Activated CD4-positive, alpha-beta T cell treated with anti-CD3 and anti-CD28 coated beads, Interleukin-2, amount 50 U/mL, for 1 hour (primary cell): ENCODE measurements at places on chromosomes 2 and 18.

GRCh38 chr2:24875272-24875671, 44.8 kb downstream of the ADCY3 start:
- no peak for DNase-seq

- DNase-seq = no peak
Measured at GRCh38 chr2:149005471-149006077, 32.9 kb upstream of the LYPD6B start.

DNA sequence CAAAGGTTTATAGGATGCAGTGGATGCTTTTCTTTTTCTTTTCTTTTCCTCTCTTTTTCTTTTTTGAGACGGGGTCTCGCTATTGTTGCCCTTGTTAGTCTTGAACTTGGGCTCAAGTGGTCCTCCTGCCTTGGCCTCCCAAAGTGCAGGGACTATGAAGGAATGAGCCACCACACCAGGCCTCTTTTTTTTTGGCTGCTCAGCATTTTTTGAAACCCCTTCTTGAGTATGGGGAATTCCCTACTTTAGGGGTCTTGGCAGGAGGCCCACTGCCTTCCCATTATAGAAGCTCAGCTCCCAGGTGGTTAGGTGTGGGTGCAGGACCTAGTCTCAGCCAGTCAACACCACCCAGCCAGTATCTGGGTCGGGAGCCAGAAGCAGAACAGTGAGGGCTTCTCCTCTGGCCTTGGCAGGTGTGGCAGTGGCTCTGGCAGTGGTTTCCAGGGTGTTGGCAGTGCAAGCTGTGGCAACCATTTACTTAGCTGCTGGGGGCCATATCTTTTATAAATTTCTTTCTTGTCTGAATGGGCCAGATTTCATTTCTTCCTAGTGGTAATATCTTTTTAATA, 51.4 kb upstream of the ACYP2 start:
- no peak for DNase-seq

- no peak for DNase-seq
Measured at GRCh38 chr2:181528441-181528840, 71.3 kb downstream of the ITGA4 start.

GRCh38 chr2:141386168-141386567, 744.6 kb downstream of the LRP1B start:
- no peak for DNase-seq

DNA sequence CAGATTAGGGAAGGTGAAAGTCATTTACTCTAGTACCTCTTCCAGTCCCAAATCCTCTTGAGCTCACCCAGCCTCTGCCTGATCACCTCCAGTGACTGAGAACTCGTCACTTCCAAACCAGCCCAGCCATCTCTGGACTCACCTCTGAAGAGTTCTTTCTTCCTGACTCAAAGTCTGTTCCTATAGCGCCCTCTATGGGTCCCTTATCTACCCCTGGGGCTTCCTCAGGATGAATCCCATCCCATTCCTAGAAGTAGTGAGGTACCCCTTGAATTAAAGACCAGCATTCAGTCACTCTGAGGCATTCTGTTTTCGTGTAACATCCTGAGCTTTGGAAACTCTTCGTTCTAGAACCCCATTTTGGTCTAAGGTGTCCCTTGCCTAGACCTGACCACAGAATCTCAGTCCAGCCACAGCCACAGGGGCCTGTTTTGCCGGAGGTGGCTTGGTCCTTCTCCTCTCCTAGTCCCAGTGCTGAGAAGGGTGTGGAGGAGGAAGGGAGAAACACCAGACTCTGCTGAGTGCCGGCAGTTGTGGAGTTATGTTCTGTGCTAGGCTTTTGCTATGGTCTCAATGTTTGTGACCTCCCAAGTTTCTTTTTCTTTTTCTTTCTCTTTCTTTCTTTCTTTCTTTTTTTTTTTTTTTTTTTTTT, 32.7 kb downstream of the SIX3 start:
- no peak for DNase-seq

- no peak for DNase-seq
Measured at GRCh38 chr2:46563186-46563585, 83.8 kb downstream of the TMEM247 start.

DNA sequence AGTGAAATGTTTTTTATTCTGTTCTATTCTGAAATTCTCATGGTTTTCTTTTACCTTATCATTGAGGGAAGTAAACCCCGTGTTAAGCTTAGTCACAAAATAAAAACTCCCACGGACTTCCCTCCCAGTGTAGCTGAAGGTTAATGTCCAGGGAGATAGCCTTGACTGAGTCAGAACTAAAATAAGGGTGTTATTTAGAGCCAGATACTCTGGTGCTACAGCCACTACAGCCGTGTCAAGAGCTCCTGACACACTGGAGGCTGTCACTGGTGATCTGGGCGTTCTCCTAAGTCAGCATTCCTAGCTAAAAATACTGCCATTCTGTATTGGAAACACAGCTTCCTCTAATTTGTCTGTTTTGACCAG, 82.0 kb upstream of the RANBP2 start:
- no peak for DNase-seq

DNA sequence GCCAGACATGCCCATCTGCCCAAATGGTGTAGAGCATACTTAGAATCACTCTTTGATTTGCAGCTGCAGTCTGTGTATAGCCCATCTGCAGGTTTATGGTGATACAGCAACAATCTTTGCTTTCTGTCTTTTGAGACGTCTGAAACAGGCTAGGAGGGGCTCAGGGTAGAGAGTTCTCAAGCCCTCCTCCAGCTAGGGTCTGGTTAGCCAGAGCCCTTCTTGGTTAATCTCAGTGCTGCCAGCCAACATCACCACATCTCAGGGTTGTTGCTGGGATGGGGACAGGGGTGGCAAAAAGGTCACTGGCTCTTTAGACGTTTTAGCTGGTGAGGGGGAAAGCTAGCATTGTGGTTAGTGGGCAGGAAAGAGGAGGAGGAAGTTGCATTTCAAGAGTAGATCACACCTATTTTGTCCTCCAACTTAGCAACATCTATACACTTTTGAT, 136.6 kb upstream of the ACAA2 start:
- no peak for DNase-seq
